NCI-H2029 treated with DMSO at 0.1 percent for 48 hours (cell line): ENCODE measurements at places on chromosomes 7 and 10.

- DNase-seq, result no peak
Measured at GRCh38 chr7:90595801-90596670, at the start of gene CDK14. Gene CDK14, plus strand, starts transcription at chr7:90596321. Its CDS starts 307 bp downstream, at chr7:90596628.

- no peak for DNase-seq
Measured at GRCh38 chr10:949446-949845, 17.9 kb upstream of the LARP4B start.

DNA sequence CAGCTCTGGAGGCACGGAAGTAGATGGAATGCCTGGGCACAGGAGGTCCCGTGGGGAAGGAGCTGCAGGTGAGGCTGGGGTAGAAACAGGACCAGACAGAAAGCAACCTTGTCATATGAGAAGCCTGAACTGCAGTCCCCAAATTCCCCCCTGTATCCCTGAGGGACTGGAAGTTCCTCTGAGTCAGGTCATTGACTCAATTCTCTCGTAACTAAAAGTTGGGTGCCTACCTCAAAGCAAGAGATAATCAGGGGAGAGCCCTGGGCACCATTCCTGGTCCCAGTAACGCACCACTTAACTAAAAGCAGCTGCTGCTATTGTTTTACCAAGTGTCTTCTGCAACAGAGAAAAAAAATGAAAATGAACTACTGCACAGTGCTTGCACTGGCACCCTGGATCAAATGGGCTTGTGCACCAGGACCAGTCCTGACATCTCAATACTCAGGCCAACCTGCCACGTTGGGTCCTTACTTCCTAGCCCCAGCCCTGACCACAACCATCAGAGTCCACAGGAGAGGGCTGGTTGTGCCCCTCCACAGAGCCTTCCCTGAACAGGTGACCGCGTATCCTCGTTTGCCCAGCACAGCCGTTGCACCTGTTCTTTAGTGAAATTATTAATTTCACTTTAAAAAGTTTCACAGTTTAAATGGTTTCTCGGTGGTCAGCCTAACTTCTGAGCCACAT, 79.3 kb downstream of the GRID1 start:
- no peak for DNase-seq

DNA sequence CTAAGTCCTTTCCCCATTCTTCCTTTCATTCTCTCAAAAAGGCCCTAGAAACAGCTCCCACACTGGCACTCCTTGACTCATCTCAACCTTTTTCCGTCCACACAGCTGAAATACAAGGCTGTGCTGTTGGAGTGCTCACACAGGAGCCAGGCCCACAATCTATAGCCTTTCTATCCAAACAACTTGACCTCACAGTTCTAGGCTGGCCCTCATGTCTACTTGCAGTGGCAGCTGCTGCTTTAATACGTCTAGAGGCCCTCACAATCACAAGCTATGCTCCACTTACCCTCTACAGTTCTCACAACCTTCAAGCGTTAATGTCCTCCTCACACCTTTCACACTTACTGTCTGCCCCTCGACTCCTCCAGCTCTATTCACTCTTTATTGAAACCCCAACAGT, 12.0 kb upstream of the LRRC61 start:
- no peak for DNase-seq

- DNase-seq, result no peak
Measured at GRCh38 chr10:95758351-95759025, 2.5 kb downstream of the ENTPD1 start.

DNA sequence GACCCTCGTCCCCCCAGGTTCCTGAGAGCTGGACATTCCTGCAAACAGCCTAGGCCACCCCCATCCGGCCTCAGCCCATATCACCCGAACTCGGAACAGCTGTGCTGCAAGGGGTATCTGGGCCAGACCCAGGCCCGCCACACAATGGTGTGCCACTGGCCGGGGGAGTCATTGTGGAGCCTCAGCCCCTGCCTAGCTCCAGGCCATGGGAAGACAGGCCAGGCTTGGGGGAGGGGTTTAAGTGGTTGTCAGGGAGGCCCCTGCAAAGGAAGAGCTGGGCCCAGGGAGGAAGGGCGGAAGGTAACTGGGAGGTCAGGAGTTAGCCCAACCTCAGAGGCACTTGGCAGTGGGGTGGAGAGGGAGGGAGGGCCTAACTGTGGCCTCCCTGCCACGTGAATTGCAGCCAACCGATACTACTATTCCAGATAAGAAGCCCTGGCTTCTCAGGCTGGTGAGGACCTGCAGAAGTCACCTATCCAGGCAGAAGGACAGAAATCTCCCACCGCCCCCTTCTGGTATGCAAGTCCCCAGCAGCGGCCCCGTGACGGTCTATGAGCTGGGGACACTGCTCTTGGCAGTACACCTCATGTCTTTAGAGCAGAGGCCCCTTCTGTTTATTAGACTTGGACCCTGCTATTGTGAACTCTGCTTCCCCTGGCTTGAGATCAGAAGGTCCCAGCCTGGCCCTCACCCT, 26.8 kb downstream of the VSIR start:
- no peak for DNase-seq

DNA sequence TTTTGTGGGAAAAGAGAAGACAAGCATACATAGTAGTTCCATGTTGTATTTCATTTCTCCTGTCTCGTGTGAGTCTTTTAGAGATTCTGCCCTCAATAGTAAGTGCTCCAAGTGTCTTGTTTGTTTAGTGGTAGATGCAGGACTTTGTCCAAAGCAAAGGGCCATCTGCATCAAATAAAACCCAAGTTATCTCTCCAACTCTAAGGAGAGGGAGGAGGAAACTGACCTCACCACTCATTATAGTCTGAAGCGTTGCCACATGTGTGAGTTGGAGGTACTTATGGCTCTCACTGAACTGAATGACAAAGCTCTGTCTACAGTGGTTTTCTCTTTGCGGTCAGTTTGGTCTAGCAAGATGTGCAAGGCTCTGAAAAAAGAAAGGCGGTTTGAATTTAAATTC, 272.6 kb downstream of the DOCK4 start:
- DNase-seq, result no peak

GRCh38 chr7:142897691-142898090, 12.1 kb upstream of the TRPV6 start:
- no peak for DNase-seq

DNA sequence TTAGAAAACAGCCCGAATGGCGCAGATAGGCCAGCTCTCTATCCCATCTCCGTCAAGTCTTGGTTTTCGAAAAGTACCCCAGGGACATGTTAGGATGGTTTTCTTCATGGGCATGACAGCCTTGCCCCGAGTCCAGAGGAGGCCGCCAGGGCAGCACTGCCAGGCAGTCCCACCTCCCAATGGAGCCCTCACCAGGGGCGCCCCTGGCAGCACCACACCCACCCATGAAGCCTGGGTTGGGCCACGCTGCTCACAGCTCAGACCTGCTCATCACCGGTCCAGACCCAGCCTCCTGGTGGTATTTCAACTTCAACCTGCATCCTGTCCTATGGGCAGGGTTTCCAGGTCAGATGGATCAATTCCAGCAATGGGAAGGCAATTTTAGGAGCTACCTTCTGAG, 53.3 kb downstream of the TCERG1L start:
- DNase-seq, result no peak

DNA sequence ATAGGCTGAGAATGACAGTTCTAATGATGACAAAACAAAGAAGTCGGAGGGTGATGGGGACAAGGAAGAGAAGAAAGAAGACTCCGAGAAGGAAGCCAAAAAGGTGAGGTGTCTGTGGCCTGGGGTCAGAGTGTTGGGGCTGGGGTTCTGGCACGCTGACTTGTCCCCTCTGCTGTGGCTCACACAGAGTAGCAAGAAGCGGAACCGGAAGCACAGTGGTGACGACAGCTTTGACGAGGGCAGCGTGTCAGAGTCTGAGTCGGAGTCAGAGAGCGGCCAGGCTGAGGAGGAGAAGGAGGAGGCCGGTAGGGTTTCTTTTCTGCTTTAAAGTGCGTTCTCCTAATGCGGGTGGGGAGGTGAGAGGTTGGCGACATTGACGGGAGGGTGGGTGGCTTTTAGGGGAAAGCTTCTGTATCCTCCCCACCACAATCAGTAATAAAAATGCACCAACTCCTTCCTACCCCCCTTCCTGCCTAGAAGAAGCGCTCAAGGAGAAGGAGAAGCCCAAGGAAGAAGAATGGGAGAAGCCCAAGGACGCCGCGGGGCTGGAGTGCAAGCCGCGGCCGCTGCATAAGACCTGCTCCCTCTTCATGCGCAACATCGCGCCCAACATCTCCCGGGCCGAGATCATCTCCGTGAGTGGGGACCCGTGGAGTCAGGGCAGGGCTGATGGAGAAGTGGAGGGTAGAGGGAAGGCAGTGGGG, 4.6 kb downstream of the UFSP1 start:
- no peak for DNase-seq

- DNase-seq, result no peak
Measured at GRCh38 chr7:30572212-30572841, 22.4 kb upstream of the GARS1 start.

GRCh38 chr7:1318661-1319060, 86.0 kb downstream of the UNCX start:
- no peak for DNase-seq

DNA sequence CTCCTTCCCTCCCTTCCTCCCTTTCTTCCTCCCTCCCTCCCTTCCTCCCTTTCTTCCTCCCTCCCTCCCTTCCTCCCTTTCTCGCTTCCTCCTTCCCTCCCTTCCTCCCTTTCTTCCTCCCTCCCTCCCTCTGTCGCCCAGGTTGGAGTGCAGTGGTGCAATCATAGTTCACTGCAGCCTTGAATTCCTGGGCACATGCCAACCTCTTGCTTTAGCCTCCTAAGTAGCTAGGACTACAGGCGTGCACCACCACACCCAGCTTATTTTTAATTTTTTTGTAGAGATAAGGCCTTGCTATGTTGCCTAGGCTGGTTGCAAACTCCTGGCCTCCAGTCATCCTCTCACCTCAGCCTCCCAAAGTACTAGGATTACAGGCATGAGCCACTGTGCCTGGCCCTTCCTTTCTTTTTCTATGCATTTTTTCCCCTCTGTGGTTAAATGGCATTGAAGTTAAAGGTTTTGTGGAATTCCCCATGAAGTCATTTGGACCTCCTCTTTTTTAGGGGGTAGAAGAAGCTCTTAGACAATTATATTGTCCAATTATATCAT, 9.6 kb downstream of the KLHDC10 start:
- DNase-seq, result no peak

DNA sequence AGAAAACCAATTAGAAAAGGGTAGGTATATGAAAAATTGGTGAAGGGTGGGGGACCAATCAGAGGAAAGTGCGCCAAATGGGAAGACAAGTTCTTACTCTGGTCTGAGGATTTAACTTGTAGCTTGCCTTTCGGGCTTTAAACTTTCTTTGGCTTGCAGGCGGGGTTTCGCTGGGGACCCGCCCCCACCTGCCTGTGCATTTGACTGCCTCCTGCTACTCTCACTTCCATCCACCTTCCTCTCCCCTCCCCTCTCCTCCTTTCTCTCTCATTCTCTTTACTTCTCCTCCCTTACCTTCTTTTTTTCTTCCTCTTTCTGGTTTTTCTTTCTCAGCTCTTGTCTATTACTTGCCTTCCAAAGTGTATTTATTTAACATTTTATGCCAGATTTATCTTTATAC, 278.8 kb downstream of the DNAJB9 start:
- no peak for DNase-seq

DNA sequence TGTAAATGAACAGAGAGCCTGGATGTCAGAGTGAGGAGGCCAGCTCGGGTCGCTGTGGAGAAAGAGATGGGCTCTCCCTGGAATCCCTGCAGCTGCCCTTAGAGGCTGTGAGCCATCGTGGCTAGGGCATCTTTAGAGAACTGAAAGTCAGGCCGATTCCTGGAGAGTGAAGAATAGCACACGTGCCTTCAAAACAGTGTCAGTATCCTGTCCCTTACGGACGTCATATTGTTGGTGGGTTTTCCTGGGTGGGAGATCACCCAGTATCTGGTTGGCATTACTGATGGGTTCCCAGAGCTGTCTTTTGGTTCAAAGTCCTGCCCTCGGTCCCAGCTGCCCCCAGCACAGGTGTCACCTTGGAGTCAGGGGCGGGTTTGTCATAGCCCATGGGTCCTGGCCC, 25.3 kb downstream of the IKZF1 start:
- DNase-seq, result no peak

- DNase-seq, result no peak
Measured at GRCh38 chr7:11021468-11021867, 47.8 kb downstream of the PHF14 start.

GRCh38 chr10:44571701-44572100, 186.8 kb upstream of the CXCL12 start:
- DNase-seq, result no peak

DNA sequence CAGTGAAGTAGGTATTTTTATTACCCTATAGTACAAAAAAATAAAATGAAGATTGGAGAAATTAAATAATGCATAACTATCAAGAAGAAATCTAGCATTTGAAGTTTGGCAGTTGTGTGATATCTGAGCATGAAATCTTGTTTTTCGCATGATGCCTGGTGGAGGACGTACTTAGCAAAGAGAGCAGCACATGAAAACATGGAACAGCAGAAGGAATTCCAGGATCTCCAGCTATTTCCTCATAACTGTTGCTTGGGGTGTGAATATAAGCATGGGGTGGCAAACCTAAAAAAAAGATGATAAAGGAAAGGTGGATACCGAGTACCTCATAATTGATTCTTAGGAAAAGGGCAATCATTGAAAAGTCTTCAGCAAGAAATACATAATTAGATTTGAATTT, 174.3 kb upstream of the FAM3C start:
- no peak for DNase-seq

GRCh38 chr10:16779384-16779915, 37.8 kb downstream of the RSU1 start:
- no peak for DNase-seq

GRCh38 chr7:155287284-155287935, 10.3 kb upstream of the INSIG1 start:
- no peak for DNase-seq

DNA sequence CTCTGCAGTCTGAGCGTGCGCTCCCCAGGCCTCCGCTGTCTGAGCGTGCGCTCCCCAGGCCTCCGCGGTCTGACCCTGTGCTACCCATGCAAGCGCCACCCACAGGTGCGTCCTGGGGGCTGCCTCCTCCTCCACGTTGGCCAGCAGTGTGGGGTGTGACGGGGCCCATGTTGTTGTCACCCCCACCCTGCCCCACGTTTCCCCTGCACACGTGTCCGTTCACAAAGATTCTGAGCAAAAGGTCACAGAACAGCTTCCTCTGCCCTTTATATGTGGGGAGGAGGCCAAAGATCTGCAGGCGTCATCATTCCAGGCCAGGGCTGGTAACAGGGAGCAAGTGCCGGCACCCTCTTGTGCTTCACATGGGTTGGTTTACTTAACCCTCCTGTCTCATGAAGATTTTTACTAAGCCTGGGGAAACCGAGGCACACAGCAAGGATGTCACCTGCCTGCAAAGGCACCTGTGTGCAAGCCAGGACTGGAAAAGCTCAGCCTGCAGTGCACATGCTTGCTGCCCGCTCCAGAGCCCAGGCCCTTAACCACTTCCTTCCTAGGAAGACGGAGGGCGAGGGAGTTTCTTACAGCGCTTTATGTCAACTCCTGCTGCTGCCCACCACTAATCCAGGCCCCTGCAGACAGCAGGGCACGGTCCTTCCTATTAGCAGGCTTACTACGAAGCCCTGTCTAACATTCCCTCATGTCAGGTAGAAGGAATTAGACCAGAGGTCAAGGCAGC, 4.8 kb downstream of the GPR146 start:
- no peak for DNase-seq
